ENCODE measurements at places on chromosomes 12 and 14. TPM values are rescaled to one million over a fixed set of nuclear protein-coding genes. Genes with fewer than 3 reads are reported as not detected.

Gene TAS2R43
- total RNA-seq: not detected

Gene PPFIA2
- not detected for total RNA-seq

Gene TPPP2
- not detected for total RNA-seq

Gene ATL1
- 0.73 TPM for total RNA-seq

Gene TRHDE
- total RNA-seq: not detected

Gene ANO2
- total RNA-seq: not detected

Gene IL26
- total RNA-seq: 1.2 TPM
